A673 (cell line): ENCODE measurements at places on chromosomes 6 and 20.

GRCh38 chr6:136930528-136930927 lies 8.4 kb downstream of the SLC35D3 start:
- H3K4me1 ChIP-seq = no peaks in the 10 kb centered on the region
- no peak overlapping the region for H3K27ac ChIP-seq
- no peak for DNase-seq
- peaks cover 16% of the 10 kb centered on the region for H3K27me3 ChIP-seq

DNA sequence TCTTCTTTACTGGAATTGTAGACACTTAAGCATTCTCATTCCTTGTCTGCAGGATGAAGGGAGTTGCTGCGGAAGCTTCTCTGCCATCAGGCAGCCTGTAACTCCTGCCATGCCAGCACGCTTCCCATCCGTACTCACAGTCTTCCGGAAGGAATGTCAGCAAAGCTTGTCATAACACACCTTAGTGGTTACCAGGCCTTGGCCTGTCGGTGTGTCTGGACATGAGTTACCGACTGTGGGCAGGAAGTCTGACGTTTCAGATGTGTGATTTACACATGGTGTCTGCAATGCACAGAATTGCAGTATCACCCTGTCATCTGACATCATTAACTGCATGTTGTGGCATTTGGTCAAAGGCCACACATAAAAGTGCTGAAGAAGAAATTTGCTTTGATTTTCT lies 102.2 kb downstream of the SLC24A3 start:
- H3K36me3 ChIP-seq = no peaks in the 10 kb centered on the region
- peaks cover 62% of the 10 kb centered on the region for H3K4me1 ChIP-seq
- H3K4me3 ChIP-seq = no peak overlapping the region
- DNase-seq = no peak
- H3K27ac ChIP-seq = no peak overlapping the region
- no peaks in the 10 kb centered on the region for H3K27me3 ChIP-seq

DNA sequence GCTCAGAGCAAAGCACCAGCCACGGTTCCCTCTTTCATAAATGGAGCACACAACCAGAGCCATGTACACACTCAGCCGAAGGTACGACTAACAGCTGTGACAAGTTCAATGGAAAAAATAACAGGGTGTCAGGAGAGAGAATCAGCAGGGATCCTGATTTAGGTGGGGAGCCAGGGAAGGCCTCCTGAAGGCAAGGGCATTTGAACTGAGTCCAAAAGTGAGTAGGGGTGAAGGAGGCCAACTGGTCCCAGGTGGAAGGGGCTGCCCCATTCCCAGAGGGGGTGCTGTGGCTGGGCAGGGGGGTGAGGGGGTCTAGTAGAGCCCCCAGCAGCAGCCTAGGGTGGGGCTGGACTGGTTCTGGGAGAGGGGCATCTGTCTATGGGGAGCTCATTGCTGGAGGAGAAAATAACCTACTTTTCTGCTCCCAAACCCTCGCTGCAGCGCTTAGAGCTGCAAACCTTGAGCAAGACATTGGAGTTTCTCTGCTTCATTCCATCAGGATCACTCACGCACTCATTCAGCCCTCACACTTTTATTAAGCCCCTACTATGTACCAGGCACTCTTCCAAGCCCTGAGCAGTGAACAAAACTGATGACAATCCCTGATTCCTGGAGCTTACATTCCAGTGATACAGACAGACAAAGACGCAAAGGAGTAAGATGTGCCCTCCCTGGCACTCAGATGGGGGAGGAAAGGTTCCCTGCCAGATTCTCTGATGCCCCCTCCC lies 113.5 kb downstream of the TOX2 start:
- no peaks in the 10 kb centered on the region for H3K36me3 ChIP-seq
- no peak overlapping the region for H3K4me3 ChIP-seq

- no peak overlapping the region for H3K4me3 ChIP-seq
- no peaks in the 10 kb centered on the region for H3K36me3 ChIP-seq
- no peak overlapping the region for H3K27ac ChIP-seq
- DNase-seq = no peak
Observed at GRCh38 chr6:161225681-161226008, 48.2 kb downstream of the AGPAT4 start.

DNA sequence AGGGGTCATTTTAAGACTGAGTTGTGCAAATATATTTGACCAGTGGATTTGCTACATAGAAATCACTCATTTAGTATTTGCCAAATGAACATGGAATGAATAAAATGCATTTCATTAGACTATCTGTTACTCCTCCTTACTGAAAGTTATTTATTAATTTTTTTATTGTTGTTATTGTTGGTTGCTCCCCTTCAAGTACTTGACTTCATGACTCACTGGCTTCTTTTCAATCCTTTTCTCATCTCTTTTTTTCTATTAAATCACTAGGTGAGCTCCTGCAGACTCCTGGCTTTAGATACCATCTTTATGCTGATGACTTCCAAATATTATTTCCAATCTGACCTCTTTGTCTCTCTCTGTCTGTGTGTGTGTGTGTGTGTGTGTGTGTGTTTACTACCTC lies 192.2 kb upstream of the FAM83B start:
- H3K36me3 ChIP-seq = no peaks in the 10 kb centered on the region
- no peak for DNase-seq
- no peak overlapping the region for H3K27ac ChIP-seq
- no peaks in the 10 kb centered on the region for H3K4me1 ChIP-seq
- H3K27me3 ChIP-seq = no peaks in the 10 kb centered on the region
- no peak overlapping the region for H3K4me3 ChIP-seq

- H3K4me1 ChIP-seq = peaks cover 45% of the 10 kb centered on the region
- no peak for DNase-seq
- H3K4me3 ChIP-seq = no peak overlapping the region
- H3K27ac ChIP-seq = no peak overlapping the region
- H3K36me3 ChIP-seq = no peaks in the 10 kb centered on the region
Observed at GRCh38 chr6:44667668-44668390, 280.3 kb downstream of the CDC5L start.

- peaks cover 50% of the 10 kb centered on the region for H3K27me3 ChIP-seq
- no peak overlapping the region for H3K4me3 ChIP-seq
- no peaks in the 10 kb centered on the region for H3K36me3 ChIP-seq
- DNase-seq = no peak
Observed at GRCh38 chr6:160355001-160355400, 6.8 kb downstream of the SLC22A3 start.

GRCh38 chr20:913306-913849 lies 2.8 kb downstream of the ANGPT4 start:
- H3K27ac ChIP-seq = no peak overlapping the region
- H3K36me3 ChIP-seq = no peaks in the 10 kb centered on the region
- peaks cover 6% of the 10 kb centered on the region for H3K27me3 ChIP-seq
- no peak overlapping the region for H3K4me3 ChIP-seq
- DNase-seq = no peak

- H3K27ac ChIP-seq = no peak overlapping the region
- DNase-seq = no peak
- no peaks in the 10 kb centered on the region for H3K4me1 ChIP-seq
- no peak overlapping the region for H3K4me3 ChIP-seq
Observed at GRCh38 chr6:7900621-7901020, 10.0 kb downstream of the TXNDC5 start.

DNA sequence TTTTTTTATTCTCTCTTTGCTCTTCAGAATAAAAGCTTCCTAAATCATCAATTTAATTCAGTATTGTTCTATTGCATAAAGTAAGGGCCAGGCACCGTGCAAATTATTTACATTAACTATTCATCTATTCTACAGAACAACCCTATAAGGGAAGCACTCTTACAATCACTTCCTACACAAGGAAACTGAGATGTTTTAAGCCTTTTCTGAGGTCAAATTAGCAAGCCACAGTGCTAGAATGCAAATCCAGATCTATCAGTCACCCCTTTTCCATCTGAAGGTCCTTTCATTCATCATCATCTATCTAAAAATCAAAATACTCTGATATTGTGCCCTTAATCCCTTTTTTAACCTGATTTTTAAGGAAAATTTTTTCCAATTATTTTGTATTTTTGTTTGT lies 31.2 kb downstream of the FRK start:
- DNase-seq = peak; percentile 37
- H3K36me3 ChIP-seq = no peaks in the 10 kb centered on the region
- no peak overlapping the region for H3K4me3 ChIP-seq

GRCh38 chr6:169824021-169824420 lies 72.6 kb downstream of the ERMARD start:
- H3K27me3 ChIP-seq = peaks cover 5% of the 10 kb centered on the region
- no peak for DNase-seq
- no peak overlapping the region for H3K27ac ChIP-seq
- H3K36me3 ChIP-seq = no peaks in the 10 kb centered on the region

DNA sequence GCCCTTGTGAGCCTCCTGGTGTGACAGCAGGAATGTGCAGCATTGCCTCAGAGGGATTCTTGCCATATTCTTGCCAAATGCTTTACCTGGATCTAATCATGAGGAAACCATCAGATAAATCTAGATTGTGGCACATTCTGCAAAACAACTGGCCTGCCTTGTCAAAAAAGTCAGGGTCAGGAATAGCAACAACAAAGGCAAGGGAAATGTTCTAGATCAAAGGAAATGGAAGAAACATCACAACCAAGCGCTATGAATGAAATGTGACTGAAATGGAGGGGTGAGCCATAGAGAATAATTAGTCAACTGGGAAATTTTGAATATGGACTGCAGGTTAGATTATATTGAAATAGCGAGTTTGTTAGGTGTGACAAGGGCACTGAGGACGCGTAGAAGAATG lies 262.6 kb upstream of the CDYL start:
- H3K4me1 ChIP-seq = no peaks in the 10 kb centered on the region
- no peak overlapping the region for H3K27ac ChIP-seq
- no peaks in the 10 kb centered on the region for H3K36me3 ChIP-seq
- no peak overlapping the region for H3K4me3 ChIP-seq

GRCh38 chr20:10769700-10770099 lies 95.9 kb upstream of the JAG1 start:
- no peak overlapping the region for H3K27ac ChIP-seq
- peak; percentile 18 for DNase-seq
- H3K27me3 ChIP-seq = no peaks in the 10 kb centered on the region
- no peaks in the 10 kb centered on the region for H3K36me3 ChIP-seq
- no peak overlapping the region for H3K4me3 ChIP-seq

GRCh38 chr6:168208402-168208801 lies 111.2 kb downstream of the DACT2 start:
- H3K27ac ChIP-seq = no peak overlapping the region
- H3K36me3 ChIP-seq = no peaks in the 10 kb centered on the region
- no peaks in the 10 kb centered on the region for H3K4me1 ChIP-seq
- no peak overlapping the region for H3K4me3 ChIP-seq
- H3K27me3 ChIP-seq = no peaks in the 10 kb centered on the region
- DNase-seq = no peak

GRCh38 chr20:63602321-63602720 lies 24.6 kb downstream of the GMEB2 start:
- H3K4me3 ChIP-seq = no peak overlapping the region
- H3K36me3 ChIP-seq = peaks cover 14% of the 10 kb centered on the region
- no peak overlapping the region for H3K27ac ChIP-seq
- no peaks in the 10 kb centered on the region for H3K27me3 ChIP-seq
- H3K4me1 ChIP-seq = no peaks in the 10 kb centered on the region

GRCh38 chr6:21785164-21785563 lies 191.6 kb downstream of the SOX4 start:
- no peaks in the 10 kb centered on the region for H3K27me3 ChIP-seq
- H3K4me1 ChIP-seq = no peaks in the 10 kb centered on the region
- H3K4me3 ChIP-seq = no peak overlapping the region

DNA sequence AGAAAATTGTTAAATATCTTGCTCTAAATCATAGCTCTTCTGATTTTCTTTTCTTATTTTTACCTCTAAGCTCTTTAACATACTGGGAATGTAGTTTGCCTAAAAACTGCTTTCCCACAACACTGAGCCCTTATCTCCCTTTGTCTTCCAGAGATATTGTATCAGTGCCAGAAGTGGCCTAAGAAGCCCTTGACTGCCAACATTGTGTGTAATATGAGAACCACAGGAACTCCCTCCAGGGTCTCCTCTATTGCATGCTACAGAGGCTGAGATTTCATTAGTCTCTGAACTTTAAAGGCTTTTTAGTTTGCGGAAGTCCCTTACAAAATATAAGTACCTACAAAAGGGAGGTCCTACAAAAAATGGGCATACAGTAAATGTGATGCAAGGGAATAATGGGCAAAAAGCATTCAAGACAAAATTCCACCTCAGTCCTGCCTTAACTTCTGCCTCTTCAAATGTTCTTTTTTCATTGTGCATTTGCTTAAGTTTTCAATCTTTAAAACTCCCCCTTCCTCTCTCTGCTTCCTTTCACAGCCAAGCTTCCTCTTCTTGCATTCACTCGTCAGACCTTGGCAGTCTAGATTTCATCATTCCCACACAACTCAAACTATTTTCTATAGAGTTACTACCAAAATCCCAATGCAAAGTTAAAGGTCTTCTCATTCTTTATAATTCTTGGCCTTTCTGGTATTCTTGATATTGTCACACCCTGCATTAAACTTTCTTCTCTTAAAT lies 76.5 kb downstream of the ADGRG6 start:
- peaks cover 35% of the 10 kb centered on the region for H3K4me1 ChIP-seq
- peak; percentile 95 for DNase-seq
- H3K4me3 ChIP-seq = no peak overlapping the region
- H3K36me3 ChIP-seq = no peaks in the 10 kb centered on the region
- no peaks in the 10 kb centered on the region for H3K27me3 ChIP-seq

GRCh38 chr6:70423189-70424134 lies 10.2 kb downstream of the FAM135A start:
- no peak overlapping the region for H3K27ac ChIP-seq
- no peaks in the 10 kb centered on the region for H3K4me1 ChIP-seq
- no peaks in the 10 kb centered on the region for H3K36me3 ChIP-seq
- no peaks in the 10 kb centered on the region for H3K27me3 ChIP-seq
